SHP77 (cell line): ENCODE measurements at places on chromosomes 5 and 9.

DNA sequence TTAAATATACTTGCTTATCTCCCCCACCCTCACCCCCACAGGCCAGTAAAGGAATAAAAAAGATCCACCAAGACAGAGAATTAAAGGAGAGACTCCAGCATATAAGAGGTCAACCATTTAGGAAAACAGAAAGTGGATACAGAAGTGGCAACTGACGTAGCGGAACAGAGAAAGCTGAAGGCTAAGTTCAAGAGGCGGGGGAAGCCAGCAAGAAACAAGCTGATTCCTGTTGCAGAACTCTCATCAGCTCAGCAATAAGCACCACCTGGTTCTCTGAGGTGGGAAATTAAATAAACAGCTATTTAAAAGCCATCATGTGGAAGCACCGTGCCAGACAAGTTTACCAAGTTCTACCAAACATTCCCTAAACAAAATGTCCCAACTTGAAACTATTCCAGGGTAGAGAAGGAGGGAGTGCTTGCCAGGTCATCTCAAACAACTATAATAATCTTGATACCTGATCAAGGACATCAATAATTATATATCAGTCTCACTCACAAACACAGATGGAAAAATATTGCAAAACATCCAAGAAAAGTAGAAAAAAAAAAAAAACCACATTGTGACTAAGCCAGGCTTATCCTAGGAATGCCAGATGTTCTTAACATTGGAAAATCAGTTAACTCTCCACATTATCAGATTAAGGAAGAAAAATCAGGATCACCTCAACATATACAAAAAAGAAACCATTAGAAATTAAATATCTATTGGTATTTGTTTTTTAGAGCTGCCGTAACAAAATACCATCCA is 7.3 kb upstream of the ARL15 start:
- no peak for DNase-seq

DNA sequence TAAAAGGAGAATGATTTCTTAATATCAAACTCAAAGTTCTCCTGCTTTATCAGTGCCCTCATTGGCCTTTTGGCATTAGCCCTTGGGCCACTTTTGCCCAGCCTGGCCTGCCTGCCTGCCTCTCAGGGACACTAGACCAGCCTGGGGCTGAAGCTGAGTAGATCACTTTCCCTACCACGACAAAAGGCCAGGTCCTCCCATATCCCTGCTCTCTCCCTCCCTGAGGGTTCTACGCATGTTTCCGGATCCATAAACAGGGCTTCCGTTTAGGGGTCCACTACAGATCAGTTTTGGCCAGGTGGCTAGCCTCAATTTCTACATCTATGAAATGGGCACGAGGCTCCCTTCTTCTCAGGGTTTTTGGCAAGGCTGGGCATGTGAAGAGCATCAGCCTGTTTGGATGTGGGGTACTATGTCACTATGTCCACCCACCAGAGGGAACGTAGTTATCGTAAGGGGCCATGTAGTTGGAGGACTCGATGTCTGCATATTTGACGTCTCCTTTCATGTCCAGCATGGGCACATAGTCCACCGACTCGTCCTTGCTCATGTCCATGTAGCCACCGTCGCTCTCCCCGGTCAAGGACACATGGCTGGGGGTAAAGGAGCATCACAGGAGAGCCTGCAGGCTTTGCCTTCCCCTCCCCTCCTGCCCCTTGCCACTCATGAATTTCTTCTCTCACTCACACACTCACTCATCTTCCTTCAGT is 34.0 kb downstream of the PDGFRB start:
- DNase-seq = no peak

DNA sequence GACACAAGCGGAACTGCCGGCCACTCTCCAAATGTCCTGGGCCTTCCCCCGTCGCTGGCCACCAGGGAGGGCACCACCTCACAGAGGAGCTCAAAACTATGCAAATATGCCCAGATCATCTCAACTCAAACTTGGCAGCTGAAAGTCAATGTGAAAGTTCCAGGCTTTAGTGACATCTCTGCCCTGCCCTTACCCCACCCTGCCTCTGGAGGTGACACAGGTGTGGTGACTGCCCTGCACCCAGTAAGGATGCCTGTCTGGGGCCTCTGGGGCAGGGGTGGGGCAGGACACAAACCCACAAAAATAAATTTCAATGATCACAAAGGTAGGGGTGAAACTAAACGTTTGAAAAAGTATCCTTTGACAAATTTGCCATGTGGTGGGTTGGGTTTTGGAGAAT is 213.4 kb downstream of the HSPA4 start:
- DNase-seq = no peak

- DNase-seq = no peak
Observed at GRCh38 chr5:155684417-155684816, 642.5 kb upstream of the SGCD start.

- no peak for DNase-seq
Observed at GRCh38 chr5:172402531-172403188, 51.7 kb downstream of the SH3PXD2B start.

DNA sequence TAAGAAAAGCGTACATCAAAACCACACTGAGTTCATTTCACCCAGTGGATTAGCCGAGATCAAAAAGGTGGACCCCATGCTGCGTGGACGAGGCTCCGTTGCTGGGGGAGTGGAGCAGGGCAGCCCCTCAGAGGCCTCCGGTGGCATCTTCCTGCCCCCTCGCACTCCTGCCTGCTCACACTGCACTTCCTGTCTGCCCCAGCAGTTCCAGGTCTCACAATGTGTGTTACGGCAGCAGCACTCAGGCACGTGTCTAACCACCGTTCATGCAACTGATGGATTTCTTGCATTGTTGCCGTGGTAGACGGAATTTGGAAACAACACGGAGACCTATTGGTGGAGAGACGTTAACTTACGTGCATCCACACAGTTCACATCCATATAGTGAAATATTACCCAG is 196.6 kb upstream of the OTULINL start:
- DNase-seq = peak; percentile 89

DNA sequence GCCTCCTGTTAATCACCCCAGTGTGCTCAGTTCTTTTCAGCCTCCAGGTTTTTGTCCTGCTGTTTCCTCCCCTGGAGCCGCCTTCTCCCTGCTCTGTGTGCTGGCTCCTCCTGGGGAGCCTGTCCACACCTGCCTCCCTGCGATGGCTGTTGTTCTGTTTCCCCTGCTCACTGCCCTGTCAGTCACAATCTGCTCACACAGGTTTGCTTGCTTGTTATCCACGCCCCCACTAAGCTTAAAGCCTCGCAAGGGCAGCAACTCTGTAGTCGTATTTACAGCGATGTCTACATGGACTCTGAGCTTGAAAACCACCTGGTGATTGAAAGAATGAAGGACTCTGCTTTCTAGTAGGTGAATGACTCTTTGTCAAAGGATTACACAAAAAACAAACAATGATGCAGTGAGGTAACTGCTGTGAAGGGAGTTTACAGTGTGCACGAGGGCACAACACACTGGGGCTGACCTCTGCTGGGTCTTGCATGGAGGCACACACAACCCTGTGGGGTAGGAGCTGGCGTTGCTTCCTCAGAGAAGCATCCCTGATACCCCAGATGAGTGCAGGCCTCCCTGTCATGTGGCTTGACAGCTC is 39.6 kb upstream of the TEX48 start:
- DNase-seq = peak; percentile 65

DNA sequence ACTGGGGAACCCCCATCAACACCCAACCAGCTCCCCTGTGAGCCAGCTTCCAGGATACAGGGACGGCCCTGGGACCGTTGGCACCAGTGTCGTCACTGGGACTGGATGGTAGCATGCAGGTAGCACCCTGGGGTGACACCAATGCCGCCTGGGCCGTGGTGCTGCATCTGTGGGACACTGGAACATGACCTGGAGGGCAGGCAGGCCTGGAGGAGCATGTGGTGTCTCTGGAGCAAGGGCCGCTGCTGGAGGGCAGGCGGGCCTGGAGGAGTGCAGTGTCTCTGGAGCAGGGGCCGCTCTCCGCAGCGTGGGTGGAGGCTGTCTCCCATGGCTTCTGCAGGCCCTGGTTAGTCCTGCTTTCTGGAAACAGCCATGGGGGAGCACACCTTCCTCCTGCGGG is 13.1 kb downstream of the LPCAT1 start:
- no peak for DNase-seq

- no peak for DNase-seq
Observed at GRCh38 chr9:84504360-84504759, 163.8 kb upstream of the SLC28A3 start.

- DNase-seq = no peak
Observed at GRCh38 chr9:131995382-131995781, 84.3 kb downstream of the MED27 start.

DNA sequence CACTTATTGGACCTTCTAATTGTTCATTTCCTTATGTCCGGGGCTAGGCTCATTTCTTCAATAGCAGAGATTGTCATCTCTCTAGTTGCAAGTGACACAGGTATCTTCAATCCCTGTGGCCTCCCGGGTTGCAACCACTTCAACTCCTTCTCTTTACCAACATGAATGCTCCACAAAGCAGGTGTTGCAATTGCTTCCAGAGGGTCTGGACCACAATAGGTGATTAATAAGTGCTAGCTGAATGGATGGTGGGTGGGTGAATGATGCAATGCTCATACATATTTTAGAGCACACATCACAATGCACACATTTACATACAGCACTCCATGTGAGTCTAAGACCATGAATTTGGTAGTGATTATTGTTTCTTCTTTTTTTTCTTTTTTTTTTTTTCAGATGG is 2.6 kb downstream of the CEMIP2 start:
- DNase-seq = no peak

GRCh38 chr9:72951520-72952380 is 1.1 kb downstream of the ALDH1A1 start:
- DNase-seq = no peak
